ENCODE measurements at places on chromosomes 5 and 9.

DNA sequence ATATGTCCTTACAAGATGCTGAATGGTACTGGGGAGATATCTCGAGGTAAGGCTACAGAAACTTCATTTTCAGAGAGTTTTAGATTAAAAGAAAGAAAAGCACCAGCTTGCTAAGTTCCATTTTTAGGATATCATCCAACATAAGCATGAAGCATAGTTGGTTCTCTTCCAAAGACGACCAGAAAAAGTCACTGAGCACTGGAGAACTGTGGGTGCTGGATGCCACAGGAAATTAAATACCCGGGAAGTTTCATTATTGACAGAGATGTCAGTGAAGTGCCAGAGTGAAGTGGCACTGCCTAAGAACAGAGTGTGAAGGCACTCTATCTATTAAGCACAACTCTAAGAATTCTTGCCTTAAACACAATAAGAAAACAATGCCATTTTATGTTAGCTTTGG is 76.8 kb downstream of the PIK3R1 start:
- no peak for DNase-seq

DNA sequence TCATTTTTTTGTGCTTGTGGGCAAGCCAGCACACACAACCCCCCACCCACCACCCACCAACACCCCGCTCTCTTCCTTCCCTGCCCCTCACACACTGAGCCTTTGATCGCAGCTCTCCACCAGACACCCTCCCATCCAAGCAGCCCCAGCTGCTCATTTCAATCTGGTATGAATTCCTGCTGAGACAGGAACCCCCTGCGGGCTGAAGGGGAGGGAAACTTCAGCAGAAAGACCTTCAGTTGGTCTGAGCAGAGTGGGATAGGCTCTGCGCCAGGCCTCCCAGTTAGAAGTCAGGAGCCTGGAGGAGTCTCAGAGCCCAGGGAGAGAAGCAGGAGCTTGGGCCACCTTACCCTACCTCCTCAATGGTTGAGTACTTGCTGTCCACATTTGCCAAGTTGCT is 7.2 kb downstream of the PCDHGC5 start:
- DNase-seq = no peak

DNA sequence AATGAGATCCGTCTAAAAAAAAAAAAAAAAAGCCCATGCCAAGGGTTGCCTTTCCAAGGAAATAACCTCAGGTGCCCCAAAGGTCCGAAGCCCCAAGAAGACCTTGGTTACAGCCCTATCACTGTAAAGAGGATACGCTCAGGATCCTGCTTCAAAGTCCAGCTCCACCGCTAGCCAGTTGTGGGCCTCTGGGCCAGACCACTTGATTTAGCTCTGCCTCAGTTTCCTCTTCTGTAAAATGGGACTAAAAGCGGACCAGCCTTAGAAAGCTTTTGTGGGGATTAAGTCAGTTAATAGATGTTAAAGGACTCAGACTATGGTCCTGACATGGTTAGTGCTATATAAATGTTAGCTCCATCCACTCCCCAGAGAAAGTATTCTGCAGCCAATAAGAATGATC is 48.7 kb upstream of the ORM1 start:
- DNase-seq = no peak

DNA sequence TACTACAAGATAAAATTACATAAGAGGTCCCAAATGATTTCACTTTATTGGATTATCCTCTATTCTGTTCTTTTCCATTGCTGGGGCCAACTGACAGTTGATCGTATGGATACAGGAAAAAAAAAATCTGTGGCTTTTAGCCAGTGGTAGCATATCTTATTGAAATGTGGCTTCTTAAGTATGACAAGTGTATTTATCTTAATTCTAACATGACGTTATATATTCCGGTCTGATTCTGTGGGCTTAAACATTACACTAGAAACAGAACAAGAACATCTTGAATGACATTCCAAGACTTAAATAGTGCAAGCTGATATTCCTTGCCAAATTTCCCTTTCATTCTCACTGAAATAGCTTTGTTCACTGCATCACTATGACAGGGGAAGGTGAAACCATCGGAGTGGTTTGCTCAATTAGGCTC is 117.9 kb downstream of the INSYN2B start:
- DNase-seq = no peak

- DNase-seq = no peak
Measured at GRCh38 chr9:108677776-108678175, 178.0 kb downstream of the ACTL7B start.

GRCh38 chr5:139061274-139061673 is 136.9 kb downstream of the SIL1 start:
- DNase-seq = no peak

DNA sequence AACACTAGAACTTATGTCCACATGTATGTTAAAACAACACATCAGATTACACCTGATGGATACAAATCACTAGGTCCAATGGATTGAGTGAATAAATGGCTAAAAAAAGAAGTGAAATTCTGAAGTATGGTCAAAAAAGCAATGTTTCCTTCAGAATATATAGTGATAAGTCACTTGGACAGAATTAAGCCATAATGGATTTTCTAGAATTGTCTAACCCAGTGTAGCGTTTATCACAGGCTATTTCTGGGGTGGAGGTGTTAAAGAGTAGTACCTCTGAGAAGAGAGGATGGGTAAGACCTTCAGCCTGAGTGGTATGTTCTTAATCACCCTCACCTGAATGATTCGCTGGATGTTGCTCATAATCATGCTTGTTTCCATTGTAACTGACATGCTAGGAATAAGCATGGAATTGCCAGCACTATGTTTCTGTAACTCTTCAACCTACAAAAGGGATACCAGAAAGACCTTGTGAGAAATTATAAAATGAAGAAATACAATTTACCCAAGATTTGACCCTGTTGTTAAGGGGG is 33.2 kb downstream of the SLC31A2 start:
- no peak for DNase-seq

DNA sequence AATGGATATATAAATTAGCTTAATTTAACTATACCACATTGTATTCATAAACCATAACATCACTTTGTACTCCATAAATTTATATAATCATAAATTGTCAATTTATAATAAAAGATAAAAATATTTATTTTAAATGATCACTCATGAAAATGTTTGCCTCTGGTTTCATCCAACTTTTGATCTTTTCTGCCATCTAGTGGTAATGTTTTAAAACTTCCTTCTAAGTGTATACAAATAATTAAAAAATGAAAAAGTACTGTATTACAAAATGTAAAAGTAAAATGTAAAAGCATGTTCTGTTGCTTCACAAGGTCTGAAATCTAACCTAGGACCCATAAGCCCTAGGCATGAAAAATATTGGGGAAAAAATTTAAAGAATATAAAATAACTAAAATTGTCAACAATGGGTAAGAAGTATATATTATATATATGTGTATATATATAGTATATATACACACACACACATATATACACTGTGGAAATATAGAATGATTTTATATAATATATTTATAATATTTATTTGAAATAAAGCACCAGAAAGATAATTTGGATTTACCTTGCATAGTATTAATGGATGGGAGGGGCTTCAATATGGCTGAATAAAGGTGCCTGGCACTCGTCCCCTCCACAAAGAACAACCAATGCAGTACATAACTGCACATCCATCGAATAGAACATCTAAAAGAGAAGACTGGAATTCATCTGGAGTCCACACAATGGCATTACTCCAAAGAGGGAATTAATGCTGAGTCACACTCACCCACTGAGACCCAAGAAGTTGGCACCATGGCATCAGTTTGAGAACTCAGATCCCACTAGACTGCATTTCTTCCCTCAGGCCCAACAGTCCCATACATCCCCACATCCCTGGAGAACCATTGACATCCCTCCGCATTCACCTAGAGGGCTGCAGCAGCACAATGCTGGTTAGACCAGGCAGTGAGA is 32.5 kb downstream of the ANXA1 start:
- no peak for DNase-seq

DNA sequence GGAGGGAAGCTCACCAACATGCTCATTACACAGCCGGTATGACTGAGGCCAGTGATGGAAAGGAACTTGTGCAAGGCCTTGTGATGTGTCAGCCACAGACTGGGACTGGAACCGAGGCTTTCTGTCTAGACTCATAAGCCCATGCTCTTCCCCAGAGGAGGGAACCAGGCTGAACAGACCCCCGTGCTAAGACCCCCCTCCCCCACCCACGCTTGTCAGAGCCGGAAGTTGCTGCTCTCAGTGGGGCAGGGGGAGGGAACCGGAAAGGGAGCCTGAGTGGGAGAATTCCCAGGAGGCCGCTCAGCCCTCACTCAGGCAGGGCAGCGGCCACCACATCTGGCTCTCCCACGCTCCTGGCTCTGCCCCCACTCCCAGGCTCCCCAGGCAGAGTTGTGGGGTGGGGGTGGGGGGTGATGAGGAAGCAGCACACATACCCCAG is 4.1 kb upstream of the PDGFRB start:
- no peak for DNase-seq

- no peak for DNase-seq
Measured at GRCh38 chr9:40913928-40914673, 214.4 kb downstream of the FOXD4L6 start.

- DNase-seq = no peak
Measured at GRCh38 chr9:117224695-117225094, 190.2 kb downstream of the ASTN2 start.

DNA sequence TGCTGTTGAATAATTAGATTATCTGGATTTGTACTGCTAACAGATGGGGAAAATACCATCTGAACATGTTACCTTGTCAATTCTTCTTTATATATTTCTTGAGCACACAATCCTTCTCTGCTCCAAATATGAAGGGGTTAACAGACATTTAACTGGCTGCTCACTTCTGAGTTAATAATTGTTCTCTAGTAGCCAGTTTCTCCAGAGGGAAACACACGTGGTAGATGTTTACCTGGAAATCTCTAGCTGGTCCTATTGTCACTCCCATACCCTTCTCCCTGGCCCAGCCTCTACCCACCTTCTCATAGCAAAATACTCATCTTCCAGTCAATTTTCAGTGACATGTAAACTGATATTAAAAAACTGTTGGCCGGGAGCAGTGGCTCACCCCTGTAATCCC is 101.5 kb upstream of the ZNF462 start:
- no peak for DNase-seq

DNA sequence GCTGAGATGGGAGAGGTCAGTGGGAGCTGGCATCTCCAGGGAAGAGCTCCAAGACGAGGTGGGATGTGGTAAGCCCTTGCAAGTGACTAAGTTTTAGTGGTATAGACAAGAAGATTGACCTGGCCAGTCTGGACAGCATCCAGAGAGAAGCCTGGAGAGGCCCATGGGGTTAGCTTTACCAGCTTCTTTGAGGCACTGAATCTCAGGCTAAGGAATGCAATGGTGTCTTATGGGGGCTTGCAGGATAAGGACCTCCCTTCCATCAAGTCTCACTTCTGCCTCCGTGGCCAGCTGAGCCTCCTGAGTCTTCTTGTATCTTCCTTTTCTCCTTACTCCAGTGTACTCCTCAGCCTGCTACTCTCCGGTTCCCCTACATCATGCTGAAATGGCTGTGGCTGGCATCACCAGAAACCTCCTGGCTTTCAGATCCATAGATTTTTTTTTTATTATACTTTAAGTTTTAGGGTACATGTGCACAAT is 56.5 kb upstream of the JADE2 start:
- no peak for DNase-seq

- DNase-seq = no peak
Measured at GRCh38 chr5:102797322-102797884, 42.3 kb downstream of the PAM start.

- DNase-seq = no peak
Measured at GRCh38 chr5:109496112-109496511, 86.3 kb upstream of the PJA2 start.

DNA sequence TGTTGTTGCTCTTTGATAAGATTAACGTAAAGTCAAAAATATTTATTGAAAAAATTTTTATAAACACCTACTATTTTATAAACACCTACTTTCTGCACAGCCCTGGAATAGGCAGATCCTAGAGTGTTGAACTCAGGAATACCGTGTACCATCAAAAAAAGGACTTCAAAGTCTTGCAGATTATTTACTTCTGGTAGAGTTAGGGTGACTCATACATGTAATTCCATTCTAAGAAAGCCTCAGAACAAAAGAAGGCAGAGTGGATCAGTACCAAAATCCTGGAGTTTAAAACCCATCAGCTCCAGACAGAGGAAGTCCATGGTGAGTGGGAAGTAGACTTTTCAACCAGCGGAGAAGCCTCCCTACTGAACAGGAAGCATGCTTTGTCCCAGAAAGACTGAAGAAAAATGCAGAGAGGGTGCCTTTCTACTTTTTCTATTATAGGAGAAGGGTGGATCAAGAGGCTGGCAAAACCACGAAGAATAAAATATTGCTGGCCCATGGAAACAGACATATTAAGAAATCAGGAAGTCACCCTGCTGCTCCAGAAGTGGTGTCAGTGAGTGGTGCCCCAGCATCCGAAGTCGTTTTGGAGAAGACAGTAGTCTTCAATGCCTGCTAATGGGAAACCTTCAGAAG is 45.1 kb upstream of the DAB2 start:
- no peak for DNase-seq

- DNase-seq = no peak
Measured at GRCh38 chr9:72132052-72132451, 17.2 kb upstream of the GDA start.

Measured in HEK293T (cell line).